ENCODE measurements at places on chromosomes 3 and 15.

DNA sequence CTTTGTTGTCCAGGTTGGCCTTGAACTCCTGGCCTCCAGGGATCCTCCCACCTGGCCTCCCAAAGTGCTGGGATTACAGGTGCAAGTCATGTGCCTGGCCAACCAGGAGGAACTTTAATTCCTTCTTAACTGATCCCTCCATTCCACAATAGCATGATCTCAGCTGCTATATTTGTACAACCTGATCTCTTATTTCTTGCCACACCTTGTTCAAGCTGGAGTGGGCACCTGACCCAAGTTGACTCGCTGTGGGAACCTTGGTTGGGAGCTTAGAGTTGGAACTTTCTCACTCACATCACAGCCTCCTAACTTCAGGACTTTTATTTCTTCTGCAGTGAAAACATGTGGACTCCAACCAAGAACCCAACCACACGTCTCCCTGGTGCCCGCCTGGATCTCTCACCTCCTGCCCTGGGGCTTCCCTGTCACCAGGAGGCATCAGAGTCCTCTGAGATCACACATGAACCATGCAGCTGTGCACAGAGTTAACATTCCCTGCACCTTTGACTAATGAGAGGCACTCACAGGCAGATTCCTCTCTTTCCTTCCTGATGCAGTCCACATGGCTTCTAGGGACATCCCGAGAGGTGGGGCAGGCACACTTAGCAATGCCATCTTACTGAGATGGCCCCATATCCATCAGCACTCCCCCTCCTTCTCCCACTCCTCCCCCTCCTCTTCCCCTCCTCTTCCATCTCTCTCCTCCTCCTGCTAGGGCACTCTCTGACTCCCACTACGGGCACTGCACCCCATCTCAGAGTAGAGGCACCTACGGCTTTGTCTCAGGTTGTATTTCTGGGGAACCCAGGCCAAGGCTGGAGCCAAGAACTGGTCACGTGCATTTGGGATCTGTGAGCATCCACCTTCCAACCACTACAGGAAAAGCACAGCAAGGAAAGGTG is 9.7 kb upstream of the CYFIP1 start:
- no peak for DNase-seq

DNA sequence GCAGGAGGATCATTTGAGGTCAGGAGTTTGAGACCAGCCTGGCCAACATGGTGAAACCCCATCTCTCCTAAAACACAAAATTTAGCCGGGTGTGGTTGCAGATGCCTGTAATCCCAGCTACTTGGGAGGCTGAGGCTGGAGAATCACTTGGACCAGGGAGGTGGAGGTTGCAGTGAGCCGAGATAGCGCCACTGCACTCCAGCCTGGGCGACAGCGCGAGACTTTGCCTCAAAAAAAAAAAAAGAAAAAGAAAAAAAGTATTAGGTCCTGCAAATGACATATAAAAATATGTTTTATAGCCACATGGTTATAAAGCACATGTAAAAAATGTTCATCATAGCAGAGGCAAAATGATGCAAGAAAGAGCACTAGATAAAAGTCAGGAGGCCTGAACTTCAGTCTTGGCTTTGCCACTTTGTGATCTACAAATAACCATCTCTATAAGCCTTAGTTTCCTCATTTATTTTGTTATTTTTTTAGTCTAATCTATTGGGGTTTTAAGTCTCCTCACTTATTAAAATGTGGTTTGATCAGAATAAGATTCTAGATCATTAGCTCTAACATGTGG is 4.9 kb downstream of the SLC12A6 start:
- peak; percentile 9 for DNase-seq

- DNase-seq: no peak
Measured at GRCh38 chr3:71355862-71356261, 227.7 kb downstream of the FOXP1 start.

- DNase-seq: no peak
Measured at GRCh38 chr3:185187391-185187790, 34.5 kb upstream of the C3orf70 start.

DNA sequence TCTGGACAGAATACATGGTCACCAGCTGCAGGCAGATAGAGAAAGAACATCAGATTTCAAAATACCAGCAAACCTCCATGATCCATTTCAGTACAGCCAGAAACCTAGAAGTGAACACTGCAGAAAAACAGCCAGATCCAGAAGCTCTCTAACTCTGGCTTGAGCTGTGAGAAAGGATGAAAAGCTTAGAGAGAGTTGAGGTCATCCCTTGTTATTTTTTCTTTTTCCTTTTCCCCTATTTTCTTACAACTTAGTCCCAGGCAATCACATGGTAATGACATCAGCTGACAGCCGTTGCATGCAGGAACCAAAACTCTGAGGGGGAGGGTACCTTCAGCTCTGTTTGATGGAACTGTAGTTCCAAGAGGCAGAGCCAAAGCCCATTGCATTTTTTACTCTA is 113.2 kb downstream of the TCF12 start:
- peak; percentile 84 for DNase-seq

GRCh38 chr3:179608931-179609720 is 4.5 kb downstream of the NDUFB5 start:
- peak; percentile 36 for DNase-seq

- DNase-seq: no peak
Measured at GRCh38 chr3:178718995-178719635, 182.9 kb downstream of the KCNMB2 start.

GRCh38 chr3:85571835-85572234 is 613.0 kb downstream of the CADM2 start:
- no peak for DNase-seq

- DNase-seq: no peak
Measured at GRCh38 chr3:194142156-194142910, 6.4 kb downstream of the HES1 start.

DNA sequence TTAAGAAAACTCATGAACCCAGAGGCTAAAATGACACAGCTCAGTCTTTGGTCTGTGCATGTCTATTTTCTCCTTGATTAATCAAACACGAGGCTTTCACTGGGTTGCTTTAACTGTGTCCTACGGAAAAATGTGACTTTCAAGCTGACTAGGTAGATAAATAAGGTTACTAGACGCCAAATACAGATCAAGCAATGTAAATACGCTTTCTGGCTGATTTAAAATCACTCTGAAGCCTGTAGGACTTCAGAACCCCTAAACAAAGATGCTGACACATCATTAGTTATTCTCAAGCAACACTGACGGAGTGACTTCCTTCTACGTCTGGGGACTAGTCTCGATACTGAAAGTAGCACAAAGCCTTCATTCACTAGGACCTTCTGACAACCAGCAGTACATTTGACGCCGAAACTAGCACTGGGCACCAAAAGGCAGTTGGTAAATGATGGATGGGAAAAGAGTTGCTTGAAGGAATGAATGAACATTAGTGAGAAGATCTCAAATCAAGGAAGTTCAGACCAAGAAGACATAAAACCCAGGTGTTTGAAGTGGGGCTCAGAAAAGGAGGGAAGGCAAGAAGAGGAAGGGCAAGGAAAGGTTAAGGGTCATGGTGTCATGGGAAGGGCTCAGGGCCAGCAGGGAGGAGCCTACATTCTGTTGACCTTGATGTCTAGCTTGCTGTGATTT is 67.1 kb upstream of the CDV3 start:
- DNase-seq: peak; percentile 62

DNA sequence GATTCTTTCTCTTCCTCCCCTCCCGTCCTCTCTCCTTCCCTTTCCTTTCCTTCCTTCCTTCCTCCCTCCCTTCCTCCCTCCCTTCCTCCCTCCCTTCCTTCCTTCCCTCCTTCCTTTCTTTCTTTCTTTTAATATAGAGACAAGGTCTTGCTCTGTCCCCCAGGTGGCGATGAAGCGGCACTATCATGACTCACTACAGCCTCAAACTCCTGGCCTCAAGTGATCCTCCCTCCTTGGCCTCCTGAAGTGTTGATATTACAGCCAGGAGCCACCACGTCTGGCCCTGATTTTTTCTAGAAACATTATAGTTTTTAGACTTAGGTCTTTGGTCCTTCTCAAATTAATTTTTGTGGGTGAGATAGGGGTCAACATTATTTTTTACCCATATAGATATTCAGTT is 15.5 kb downstream of the GRM2 start:
- DNase-seq: no peak
